Frontal cortex (tissue), 4 donors: ENCODE measurements at places on chromosomes 3 and 15. TPM values are rescaled to one million over a fixed set of nuclear protein-coding genes. Genes with fewer than 3 reads are reported as not detected.

- DNase-seq = no peak
Measured at GRCh38 chr15:70503798-70504298, 259.5 kb downstream of the UACA start.

DNA sequence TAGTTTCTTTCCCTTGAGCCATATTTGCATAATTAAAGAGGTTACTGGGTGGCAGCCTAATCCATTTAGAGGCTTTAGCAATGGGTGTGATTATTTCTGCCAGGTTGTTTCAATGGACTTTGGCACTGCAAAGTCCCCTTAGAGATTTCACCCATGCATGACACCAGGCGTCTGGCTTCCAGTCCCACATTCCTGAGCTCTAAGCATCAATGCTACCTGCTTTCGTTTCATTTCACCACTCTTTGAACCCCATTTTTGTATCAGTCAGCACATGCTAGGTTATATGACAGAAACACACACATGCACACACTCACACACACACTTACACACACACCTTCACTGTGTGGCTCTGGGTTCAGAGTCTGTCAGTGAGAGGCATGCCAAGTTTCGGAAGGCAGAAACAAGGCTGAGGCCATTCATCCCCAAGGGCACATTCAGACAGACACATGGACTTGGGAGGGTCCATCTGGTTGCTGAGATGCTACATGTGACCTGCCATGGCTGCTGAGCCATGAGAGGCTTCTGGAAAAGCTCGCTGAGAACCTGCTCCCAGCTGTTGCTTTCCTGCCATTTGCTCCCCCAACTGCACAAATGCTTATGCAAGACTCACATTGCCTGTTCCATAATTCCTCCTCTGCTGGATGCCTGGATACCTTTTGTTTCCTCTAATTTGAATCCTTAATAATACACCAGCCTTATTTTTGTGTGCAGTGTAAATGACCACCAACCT lies 354.1 kb downstream of the GABRG3 start:
- no peak for DNase-seq

GRCh38 chr3:115418583-115418982 lies 204.7 kb upstream of the GAP43 start:
- DNase-seq = no peak

GRCh38 chr15:89119489-89120478 lies 31.5 kb downstream of the ABHD2 start:
- no peak for DNase-seq

DNA sequence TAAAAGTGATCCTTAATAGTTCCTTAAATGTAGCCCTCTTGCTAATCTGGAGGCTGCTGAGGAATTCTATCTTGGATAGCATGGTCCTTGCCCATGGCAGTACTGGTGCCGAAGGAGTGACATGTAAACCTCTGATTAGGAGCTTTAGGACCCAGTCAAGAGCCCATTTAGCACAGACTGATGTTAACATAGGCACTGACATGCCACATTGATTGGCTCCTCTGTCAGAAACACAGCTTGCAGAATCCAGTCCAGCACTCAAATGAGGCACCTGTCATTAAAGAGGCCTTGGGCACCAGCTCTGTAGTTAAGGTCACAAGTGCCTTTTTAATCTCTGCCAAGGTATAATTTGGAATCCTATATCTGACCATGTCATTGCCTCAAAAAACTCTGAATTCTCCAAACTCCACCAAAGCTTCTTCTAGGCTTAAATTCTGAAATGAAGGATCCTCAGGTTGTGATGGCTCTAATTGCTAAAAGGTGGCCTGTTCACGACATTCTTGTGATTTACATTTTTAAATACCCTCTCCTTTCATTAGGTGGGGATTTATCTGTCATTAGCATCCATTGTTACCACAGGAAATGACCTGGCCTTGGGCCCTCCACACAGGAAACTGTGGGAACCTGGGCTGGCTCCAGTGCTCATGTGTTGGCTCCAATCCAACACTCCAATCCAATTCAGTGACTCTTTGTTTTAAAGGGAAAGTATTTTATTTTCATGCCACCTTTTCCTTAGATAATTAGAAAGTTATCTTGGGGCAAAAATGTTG lies 57.3 kb upstream of the RNF7 start:
- DNase-seq = no peak

DNA sequence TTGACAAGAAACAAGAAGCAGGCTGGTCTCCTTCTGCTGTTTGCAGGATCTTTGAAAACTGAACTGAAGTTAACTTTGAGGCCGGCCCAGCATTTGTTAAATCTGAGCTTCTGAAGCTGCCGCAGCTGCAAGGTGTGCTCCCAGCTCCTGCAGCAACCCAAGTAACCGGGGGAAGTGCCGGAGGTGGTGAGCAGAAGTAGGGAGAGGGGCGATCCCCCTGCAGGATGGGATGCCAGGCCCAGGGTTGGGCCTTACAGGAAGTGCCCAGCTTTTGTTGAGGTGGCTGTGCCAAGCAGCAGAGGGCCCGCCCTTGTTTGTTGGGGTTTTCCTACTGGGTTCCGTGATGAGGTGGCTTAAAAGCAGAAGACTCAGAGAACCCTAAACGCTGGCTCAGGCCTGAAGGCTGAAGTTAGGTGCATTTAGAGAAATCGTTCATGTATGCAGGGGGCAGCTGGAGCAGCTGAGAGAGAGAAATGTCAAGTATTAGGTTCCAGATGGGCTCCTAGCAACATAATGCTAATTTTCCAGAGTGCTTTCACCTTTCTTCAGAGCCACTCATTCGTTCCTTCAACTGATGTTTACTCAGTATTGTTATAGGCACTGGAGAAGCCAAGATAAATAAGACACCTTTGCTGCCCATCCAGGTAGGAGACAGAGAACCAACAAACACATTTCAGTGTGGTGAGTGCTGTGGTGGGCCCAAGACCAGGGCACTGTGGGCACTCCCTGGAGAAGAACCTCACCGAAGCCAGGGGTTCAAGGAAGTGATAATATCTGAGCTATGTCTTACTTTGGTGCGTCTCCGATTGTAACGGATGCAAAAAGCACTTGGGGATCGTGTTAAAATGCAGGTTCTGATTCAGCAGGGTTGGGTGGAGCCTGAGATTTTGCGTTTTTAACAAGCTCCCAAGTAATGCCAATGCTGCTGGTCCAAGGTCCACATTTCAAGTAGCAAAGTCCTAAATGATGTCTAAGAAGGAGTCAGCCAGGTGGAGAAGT lies 42.2 kb upstream of the PLCL2 start:
- DNase-seq = no peak

DNA sequence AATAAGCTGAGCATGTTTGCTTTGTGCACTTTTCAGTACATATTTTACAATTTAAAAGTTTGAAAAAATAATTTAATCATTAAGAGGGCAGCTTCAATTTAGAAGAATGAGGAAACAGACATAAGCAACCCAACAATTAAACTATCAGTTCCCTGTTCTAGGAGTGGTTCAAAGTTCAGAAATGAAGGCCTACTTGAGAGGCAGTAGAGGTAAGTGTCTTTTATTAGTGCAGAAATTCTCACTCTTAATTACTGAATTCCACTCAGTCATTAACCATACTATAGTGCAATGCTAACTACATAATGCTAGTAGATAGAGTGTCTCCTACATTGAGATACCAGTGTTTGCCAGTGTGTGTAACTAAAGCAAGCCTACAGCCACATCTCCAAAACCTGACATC lies 73.1 kb downstream of the TNIK start:
- DNase-seq = no peak

GRCh38 chr3:129305592-129306091 lies 27.0 kb downstream of the HMCES start:
- DNase-seq = peak; percentile 54

- DNase-seq = no peak
Measured at GRCh38 chr3:43062040-43062563, 43.8 kb downstream of the POMGNT2 start.

DNA sequence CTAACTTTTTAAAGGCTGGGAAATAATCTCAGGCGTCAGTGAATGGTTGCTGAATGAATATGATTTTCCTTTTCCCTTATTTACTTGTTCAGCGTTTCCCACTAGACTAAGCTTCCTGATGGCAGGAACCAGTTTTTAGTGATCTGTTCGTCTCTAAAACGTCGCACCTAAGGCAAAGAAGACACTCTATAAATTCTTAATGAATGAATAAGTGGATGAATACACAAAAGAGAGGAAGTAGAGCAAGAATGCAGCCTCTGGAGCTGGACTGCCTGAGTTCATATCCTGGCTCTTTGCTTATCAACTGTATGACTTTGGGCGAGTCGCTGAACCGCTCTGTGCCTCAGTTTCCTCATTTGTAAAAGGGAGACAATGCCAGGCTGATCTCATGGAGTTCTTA lies 38.7 kb downstream of the WNT7A start:
- DNase-seq = no peak

GRCh38 chr15:58264053-58264971 lies 126.1 kb downstream of the AQP9 start:
- no peak for DNase-seq

The RHCG gene
- 4.1 TPM for total RNA-seq

GRCh38 chr15:37981201-37981600 lies 46.8 kb downstream of the TMCO5A start:
- no peak for DNase-seq

GRCh38 chr3:3209057-3209456 lies 29.6 kb upstream of the CRBN start:
- no peak for DNase-seq

- no peak for DNase-seq
Measured at GRCh38 chr3:53794597-53794996, 51.6 kb downstream of the CHDH start.

DNA sequence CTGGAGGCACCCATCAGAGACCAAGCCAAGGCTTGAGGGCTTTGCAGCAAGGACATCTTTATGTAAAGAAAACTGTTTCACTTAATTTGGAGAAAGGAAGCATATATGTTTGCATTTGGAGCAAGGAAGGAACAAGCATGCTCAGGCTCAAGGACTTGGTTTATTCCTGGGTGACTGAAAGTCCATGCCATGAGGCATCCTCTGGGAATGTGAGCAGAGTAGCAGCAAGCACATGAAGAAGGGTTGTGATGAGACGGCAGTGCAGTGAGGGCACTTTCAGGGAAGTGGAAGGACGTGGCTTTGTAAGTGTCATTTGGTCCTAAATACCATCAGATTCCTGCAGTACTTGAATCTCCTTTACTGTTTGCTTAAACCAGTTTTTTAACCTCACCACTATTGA lies 26.8 kb downstream of the POLG start:
- DNase-seq = no peak

DNA sequence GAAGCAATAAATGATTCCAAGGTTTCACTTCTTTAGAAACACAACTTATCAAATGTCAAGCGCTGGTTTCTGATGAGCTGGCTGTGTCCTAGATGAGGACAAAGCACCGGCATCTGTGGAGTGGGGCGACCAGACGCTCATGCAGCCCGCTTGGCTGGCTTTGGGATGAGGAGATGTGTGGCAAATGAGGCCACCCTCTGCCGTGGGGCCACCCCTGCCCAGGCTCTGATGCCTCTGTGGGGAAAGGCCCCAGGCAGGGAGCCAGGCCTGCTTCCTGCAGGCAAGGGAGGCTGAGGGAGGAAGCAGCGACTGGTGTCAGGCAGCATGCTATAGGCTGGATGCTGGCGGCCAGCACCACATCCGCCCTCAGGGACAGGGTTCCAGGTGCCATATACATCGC lies 102.9 kb downstream of the HERC2 start:
- no peak for DNase-seq

GRCh38 chr3:157373783-157374182 lies 62.9 kb upstream of the PTX3 start:
- no peak for DNase-seq

The ASB14 gene
- total RNA-seq = under 0.01 TPM

- no peak for DNase-seq
Measured at GRCh38 chr3:77837456-77838025, 797.6 kb downstream of the ROBO2 start.

GRCh38 chr3:67460841-67461510 lies 193.4 kb downstream of the SUCLG2 start:
- DNase-seq = no peak

- DNase-seq = no peak
Measured at GRCh38 chr3:101512396-101512645, 691 bp downstream of the SENP7 start.

DNA sequence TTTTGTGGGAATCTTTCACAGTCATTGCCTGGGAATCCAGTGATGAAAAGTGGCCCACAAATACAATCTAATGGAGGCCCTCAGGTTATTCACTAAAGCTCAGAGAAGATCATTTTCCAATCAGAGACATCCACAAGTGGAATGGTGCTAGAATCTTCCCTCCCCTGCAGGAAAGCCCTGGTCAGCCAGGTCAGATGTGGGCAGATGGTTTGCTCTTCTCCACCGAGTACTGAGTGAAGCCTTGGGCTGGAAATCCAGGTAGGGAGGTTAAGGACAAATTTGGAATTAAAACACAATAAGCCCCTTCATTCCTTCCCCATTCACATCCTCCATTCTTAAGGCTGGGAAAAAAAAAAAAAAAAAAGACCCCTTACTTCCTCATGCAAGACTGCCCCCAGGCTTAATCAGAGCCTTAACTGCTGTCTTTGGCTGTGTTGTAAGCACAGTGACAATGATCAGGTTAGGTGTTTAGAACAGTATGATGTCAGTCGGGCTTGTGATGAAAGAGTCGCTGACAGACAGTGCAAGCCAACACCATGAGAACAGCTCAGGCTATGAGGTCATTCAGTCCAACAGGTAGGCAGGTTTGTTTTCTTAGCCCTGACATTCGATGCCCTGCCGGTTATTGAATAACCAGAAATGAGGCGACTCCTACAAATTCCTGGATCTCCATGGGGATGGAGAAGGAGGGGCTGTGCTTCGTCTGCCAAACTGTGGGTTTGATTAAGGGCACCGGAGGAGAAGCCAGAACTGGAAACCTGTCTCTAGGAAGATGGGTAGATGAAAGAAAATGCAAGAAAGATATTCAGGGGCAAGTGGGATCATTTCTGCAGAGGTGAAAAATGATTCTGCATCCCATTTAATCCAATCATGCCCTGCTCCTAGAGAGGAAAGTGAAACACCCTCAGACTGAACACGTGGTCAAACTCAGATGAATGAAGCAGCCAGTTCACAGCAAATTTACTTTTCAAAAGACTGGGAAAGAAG lies 23.5 kb upstream of the HES1 start:
- DNase-seq = no peak

DNA sequence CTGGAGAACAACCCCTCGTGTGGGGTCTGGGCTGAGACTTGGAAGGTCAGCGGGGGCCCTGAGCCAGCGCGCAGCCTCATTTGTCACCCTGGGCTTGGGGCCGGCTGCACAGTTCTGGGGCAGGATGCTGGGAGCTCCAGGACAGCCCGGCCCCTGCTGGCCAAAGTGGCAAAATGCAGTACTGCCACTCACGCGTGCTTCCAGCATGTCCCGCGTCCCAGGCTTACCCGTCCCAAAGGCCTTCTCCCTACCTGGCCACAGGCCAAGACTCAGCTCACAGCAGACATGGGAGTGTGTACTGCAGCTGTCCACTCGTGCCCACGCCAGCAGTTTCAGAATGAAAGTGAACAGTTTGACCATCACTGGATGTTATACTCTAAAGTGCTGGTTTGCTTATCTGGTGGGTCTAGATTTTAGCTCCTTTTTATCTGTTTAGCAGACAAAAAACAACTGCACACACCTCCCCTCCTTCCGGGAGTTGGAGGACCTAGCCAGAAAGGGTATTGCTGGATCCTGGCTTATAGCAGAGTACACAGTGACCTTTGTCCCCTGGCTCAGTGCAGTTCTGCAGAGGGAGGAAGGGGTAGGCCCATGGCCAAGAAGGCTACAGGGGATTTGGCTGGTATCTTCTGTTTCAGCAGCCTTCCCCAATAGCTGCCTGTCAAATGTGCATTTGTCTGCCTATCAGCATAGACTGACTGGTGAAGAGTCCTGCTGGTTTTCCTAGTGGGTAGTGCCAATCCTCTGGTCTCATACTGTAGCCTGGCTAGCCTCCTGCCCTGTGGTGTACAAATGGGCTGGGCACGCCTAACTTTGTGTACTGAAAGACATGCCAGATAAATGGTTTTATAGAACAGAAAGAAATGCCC lies 23.2 kb upstream of the IP6K2 start:
- DNase-seq = peak; percentile 87
